ENCODE measurements at places on chromosomes 7 and 10. TPM values are rescaled to one million over a fixed set of nuclear protein-coding genes. Genes with fewer than 3 reads are reported as not detected.

- no peak for DNase-seq
These were observed 32.1 kb downstream of the HERC4 start for GRCh38 chr10:68043030-68043429.

DNA sequence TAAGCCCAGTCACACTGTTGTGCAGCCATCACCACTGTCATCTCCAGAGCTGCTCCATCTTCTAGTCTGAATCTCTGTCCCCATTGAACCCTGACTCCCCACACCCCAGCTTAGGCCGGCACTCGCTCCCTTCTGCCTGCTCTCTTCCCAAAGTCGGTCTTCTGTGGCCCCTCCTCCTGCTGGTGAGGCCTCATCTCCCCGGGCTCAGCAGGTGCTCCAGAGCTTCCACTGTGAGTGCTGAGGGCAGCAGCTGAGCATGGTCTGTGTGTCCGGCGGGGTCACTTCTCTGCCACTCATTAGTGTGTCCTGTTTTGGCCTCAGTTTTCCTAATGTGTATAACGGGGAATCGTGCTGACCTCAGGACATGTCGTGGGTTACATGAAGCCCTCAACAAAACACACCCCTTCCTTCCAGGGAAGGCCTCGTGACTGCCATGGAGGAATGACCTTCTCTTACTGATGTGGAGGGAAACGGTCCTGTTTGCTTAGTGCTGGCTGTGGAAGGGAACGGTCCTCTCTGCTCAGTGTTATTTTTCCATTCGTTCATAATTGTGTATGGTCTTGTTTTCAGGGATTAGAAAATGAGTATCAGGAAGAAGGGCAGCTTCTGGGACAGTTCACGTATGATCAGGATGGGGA is 4.3 kb upstream of the GET4 start:
- DNase-seq = no peak

- no peak for DNase-seq
These were observed 52.9 kb downstream of the NRAP start for GRCh38 chr10:113610631-113611601.

GRCh38 chr7:128121711-128122530 is 90.7 kb upstream of the LRRC4 start:
- no peak for DNase-seq

DNA sequence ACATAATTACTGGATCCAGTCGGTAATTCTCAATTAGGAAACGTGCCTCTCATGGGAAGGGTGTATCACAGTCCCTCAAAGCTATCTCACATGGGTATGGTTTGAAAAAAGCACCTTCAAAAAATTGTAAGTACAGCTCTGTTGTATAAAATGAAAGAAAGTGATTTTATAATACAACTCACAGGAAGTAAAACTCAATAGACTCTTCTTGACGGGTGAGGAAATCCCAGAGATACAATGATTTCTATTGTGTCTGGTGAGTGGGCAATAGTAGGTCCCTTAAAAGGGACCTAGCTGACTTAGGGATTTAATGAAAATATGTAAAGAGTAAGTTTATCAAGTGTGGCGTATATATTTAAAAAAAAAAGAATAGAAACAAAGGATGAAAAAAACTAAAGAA is 27.0 kb downstream of the TASOR2 start:
- DNase-seq = no peak

DNA sequence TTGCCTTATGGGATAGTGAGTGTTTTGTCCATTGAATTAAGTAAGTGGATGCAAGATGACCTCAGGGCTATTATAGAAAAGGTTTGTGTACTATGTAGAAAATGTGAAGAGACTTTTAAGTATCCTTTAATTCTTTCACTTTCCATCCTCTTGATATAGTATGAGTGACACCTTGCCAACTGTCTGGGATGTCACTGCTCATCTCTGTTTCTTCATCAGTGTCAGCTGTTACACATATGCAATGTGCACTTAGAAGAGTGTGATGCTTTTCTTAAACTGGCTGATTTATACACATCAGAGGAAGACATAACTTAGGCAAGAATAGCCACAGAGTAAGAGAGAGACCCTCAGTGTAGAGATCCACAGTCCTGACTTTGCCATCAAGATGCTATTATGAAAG is 8.7 kb upstream of the ACTA2 start:
- DNase-seq = no peak

DNA sequence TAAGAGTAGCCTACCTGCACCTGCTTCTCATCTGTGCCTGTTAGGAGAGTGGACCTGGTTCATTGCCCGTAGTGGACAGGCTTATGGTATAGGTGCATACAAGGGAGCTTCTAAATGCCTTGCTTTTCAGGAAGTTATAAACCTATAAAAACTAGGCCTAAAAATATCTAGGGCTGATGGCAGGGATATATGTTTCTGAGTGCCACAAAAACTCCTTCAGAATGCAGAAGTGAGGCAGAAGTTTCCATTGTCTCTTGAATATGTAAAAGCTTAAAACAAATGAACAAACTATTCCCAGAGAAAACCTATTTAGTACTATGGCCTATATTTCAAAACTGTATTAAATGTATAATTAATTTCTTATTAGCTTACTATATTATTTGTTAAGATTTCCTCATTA is 91.8 kb downstream of the RNLS start:
- DNase-seq = no peak

- DNase-seq = no peak
These were observed 213.8 kb upstream of the ZNF804B start for GRCh38 chr7:88545663-88546062.

- DNase-seq = peak; percentile 29
These were observed 18.8 kb upstream of the ABCB5 start for GRCh38 chr7:20596653-20597052.

DNA sequence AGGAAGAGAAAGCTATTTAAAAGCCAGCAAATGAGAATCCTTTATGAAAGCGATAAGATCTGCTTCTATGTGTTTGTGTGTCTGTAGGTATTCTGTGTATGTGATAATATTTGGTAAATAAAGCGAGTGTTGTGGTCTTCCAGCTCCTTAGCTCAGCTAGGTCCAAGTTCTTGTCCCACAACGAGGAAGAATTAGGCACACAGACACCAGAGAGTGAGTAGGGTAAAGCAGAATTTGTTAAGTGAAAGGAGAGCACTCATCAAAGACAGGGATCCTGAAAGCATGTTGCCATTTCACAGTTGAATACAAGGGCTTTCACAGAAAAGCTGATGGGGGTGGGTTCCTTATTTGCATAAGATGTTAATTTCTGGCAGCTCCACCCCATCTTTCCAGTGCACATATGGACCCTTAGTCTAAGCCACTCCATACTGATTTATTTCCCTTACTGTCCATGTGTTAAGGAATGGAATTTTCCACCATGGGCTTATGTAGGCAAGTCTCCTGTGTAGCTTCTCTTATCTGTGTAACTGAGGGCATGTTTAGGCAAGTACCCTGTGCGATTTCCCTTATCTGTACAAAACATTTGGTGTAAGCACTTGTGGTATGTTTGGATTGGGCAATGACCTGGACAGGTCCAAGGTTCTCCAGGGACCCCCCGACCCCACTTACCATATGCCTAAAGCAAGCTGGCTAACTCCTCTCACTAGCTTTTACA is 165.9 kb upstream of the VIPR2 start:
- no peak for DNase-seq

DNA sequence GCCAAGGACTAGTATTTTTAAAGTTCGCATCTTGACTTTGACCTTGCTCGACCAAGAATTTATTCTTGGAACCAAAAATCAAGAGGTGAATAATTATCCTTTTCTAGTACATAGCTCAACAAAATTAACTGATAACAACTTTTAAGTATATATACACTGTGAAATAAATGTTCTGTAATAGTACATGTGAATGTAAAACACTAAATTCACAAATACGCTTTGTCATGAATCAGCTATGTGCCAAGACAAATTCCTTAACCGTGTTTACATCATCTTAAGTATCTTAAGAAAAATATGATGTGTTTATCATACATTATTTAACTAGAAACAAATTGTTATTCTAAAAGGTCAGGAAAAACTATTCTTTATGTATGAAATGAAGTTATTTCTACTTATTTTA is 83.3 kb downstream of the CUL2 start:
- DNase-seq = no peak

DNA sequence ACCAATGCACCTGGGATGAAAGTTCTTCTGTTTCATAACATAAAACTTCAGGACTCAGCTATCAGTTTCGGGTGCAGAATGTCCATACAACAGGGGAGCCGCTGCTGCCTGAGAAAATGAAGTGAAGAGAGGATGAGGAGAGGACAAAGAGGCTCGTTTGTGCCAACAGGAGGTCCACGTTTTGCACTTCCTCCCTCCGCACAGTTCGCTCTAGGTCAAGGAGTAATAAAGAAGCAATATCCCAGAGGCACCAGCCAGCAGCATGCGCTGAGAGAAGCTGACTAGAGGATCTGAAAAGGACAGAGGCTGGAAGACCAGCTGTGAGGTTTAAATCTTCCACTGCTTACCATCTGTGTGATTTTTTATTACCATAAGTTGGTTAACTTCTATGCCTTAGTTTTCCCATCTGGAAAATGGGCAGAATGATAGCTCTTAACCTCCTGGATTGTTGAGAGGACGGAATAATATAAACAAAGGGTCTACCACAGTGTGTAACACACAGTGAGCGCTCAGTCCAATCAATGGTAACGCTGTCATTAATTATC is 709 bp downstream of the GPAM start:
- DNase-seq = no peak

- DNase-seq = no peak
These were observed 5.6 kb upstream of the MTG1 start for GRCh38 chr10:133388236-133388972.

DNA sequence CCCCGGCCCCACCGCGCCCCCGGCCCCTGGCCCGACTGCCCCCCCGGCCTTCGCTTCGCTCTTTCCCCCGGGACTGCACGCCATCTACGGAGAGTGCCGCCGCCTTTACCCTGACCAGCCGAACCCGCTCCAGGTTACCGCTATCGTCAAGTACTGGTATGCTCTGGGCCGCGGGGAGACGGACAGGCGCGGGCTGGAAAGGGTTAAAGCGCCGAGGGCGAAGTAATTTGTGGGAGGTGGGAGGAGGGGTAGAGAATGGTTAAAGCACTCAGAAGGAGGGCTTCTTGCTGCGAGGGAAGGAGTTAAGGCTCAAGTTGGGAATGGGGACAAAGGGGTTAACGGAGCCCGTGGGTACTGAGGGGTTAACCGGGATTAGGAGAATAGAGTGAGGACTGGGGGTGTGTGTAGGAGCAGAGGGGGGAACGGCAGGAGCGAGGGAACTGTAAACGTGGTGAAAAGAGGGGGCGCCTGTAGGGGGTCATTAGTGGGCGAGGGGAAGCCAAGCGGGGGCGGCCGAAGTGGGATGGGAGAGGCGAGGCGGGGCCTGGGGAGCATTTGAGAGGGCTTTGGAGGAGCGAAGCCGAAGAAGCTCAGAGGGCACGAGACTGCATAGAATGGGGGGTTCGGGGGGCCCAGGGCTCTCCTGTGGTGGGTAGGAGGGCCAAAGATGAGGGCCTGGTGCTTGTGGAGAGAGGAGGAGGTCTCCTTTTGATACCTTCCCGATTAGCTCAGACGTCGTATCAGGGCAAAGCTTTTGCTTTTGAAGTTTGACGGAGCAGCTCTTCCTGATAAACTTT is 605 bp downstream of the SUFU start:
- DNase-seq = peak; percentile 30

GRCh38 chr10:122141821-122142640 is 129.1 kb upstream of the BTBD16 start:
- no peak for DNase-seq

GRCh38 chr10:107340326-107340725 is 175.8 kb upstream of the SORCS1 start:
- no peak for DNase-seq

GRCh38 chr10:117751259-117751658 is 208.7 kb downstream of the EMX2 start:
- DNase-seq = no peak

DNA sequence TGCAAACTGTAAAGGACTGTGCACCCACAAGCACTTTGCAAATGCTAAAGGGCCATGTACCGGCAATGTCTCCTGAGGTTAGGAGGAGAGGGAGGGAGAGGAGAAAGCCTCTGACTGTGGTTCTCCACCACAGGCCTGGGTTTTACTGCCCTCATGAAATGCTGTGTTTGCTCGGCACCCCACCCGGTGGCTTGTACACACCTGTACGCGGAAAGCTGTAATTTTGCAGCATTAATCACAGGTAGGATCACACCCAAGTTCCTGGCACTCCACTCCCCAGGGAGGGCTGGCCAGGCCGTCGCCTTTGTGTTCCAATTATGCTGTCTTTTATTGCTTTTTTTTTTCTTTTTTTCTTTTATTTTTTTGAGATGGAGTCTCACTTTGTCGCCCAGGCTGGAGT is 78.5 kb upstream of the MYL10 start:
- DNase-seq = no peak

GRCh38 chr7:99325001-99325493 is 651 bp upstream of the ARPC1A start:
- no peak for DNase-seq

DNA sequence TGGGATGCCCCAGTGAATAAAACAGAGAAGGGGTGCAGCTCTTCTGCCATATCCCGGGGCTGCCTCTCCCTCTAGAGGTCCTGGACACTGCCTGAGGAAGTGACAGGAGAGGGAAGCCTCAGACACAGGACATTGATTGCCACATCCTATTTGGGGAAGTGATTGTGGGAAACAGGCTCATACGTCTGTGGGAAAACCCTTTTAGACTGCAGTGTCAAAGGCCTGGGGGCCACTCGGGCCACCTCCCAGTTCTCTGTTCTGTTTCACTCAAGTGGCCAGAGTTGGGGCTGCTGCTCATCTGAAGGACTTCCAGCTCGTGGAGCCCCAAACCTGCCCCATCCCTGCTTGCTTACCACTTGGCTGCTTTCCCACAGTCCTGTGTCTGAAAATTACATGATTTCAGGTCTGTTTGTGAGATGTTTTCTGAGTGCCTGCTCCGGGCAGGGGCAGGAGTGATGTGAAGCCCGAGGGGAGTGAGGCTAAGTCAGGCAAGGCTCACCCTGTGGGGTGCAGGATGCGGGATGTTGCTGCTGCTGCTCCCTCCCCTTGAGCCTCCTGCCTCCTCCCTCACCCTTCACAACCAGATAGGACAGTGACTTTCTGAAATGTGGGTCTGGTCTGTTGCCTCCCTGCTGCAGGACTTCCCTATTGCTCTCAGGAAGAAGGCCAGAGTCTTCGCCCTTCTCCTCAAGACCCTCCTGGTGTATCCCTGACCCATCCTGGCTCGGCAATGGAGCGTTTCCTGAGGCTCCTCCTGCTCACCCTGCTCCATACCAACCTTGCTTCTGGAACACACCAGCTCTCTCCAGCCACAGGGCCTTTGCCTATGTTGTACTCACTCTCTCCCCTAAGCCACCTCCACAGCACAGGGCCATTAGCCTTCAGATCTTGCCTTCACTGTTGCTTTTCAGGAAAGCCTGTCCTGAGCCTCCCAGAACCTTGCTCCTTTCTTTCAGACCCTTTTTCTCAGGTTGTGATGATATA is 58.4 kb downstream of the NEURL1 start:
- no peak for DNase-seq

The KLF14 gene
- 0.89 TPM for total RNA-seq

The ITIH5 gene
- 28.4 TPM for total RNA-seq

The IFIT1B gene
- 4.9 TPM for total RNA-seq

The CNTNAP2 gene
- total RNA-seq = 1.9 TPM

The KLLN gene
- 0.59 TPM for total RNA-seq

The C1GALT1 gene
- total RNA-seq = 16.8 TPM

The ADAM22 gene
- total RNA-seq = 18.6 TPM

The MACC1 gene
- 7.1 TPM for total RNA-seq

The BRAF gene
- 63.6 TPM for total RNA-seq

The VPS37D gene
- 3.6 TPM for total RNA-seq

The HOXA5 gene
- total RNA-seq = 4.7 TPM

The AKR1E2 gene
- 15.5 TPM for total RNA-seq

The GTPBP4 gene
- total RNA-seq = 36.8 TPM

The INA gene
- total RNA-seq = 0.99 TPM

The ATOH7 gene
- total RNA-seq = not detected
